ENCODE measurements at places on chromosomes 4 and X. TPM values are rescaled to one million over a fixed set of nuclear protein-coding genes. Genes with fewer than 3 reads are reported as not detected.

The ARHGAP6 gene
- total RNA-seq, result 5.0 TPM

The ATP2B3 gene
- total RNA-seq, result not detected

The NXF3 gene
- 0.36 TPM for total RNA-seq

The MUC7 gene
- not detected for total RNA-seq

The MAN2B2 gene
- 26.8 TPM for total RNA-seq

Data from osteoblast (primary cell).